ENCODE measurements at places on chromosomes 3 and 15.

GRCh38 chr3:174216946-174217718 lies 642.0 kb upstream of the NAALADL2 start:
- no peak for DNase-seq

DNA sequence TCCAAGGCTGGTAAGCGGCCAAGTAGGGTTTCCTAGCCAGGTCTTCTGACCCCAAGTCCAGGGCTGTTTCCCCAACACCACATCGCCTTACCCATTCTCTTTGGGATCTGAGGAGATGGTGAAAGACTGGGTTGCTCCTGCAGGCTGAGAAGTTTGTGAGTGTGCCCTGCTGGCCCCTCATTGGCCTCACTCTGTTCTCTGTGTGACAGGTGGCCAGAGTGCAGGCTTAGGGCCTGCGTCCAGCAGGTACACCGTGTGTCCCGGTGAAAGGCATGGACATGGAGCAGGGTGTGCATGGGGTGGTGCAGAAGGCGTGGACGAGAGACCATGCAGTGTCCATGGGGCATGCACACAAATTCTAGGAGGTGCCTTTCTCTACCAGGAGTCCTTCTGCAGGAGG lies 91.3 kb downstream of the DGKG start:
- no peak for DNase-seq

DNA sequence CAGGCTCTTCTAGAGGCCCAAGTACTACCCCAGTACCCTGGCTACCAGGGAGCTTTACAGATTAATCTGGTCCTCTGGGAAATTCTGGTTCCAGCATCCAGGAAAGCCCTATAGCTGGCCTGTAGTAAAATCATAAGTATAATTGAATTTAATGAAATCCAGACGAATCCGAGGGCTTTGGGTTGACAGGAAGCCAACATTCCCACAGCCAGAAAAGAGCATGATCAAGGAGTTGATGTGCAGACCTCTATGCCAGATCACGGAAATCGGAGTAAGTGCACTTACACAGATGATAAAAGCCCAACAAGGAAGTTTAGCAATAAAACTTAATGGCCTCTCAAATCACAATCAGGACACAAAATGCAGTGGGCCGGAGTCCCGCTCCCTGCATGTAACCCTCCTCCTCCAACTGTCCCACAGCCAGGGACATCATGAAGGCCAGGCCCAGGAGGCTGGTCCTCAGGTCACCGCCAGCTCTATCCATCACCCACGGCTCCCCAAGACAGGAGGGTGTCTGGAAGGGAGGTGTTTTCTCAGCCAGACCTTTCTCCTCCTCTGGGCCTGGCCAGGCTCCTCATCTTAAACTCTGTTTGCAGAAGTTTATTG lies 62.8 kb upstream of the SEC22A start:
- DNase-seq = no peak

DNA sequence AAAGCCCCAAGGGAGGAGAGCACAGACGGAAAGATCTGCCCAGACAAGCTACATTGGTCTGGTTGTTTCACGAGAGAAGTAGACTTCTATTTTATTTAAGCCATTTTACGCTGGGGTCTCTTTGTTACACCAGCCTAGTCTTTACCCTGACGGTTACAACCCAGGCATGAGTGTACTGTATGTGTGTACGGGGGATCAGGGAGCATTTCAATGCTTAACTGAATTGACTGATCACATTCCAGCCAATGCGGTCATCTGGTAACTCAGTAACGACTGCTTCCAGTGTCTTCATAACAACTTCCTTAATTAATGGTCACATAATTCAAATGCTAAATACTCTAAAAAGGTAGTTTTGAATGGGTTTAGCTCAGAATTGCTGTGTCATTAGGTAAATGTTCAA lies 288.6 kb downstream of the FOXP1 start:
- DNase-seq = no peak

- no peak for DNase-seq
These were observed 684.2 kb upstream of the CFAP20DC start for GRCh38 chr3:59734061-59734460.

- no peak for DNase-seq
These were observed 831 bp downstream of the IFT57 start for GRCh38 chr3:108221393-108221792.

- no peak for DNase-seq
These were observed 20.5 kb downstream of the SIDT1 start for GRCh38 chr3:113552851-113553250.

- DNase-seq = no peak
These were observed 22.9 kb upstream of the ZBED2 start for GRCh38 chr3:111617912-111618601.

DNA sequence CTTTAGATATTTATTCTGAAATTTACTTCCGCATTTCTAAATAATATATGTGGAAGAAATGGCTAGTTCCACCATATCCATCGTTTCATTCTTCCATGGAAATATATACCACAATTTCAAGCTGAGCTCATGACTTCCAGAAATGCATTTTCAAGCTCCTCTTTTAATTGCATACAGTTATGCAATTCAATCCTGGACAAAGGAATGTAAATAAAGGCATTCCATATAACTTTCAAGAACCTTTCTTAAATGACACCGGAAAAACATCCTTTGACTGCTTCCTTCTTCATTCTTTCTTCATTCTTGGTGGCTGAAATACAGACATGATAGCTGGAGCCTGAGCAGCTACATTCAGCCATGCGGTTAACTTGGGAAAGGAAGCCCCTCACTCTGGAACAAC lies 185.2 kb upstream of the GADL1 start:
- DNase-seq = no peak

DNA sequence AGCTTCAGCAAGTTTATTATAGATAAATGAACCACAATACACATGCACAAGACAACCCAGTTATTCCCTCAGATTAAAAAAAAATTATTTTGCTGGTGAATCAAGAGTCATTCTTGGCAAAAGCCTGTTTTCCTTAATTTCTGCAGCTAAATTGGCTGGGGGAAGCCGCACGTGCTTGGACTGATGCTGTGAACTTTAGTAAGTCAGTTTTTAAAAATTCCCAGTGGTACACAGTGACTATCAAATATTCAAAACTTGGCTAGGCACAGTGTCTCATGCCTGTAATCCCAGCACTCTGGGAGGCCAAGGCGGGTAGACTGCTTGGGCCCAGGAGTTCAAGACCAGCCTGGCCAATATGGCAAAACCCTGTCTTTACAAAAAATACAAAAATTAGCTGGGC lies 23.9 kb downstream of the EHD4 start:
- DNase-seq = no peak

DNA sequence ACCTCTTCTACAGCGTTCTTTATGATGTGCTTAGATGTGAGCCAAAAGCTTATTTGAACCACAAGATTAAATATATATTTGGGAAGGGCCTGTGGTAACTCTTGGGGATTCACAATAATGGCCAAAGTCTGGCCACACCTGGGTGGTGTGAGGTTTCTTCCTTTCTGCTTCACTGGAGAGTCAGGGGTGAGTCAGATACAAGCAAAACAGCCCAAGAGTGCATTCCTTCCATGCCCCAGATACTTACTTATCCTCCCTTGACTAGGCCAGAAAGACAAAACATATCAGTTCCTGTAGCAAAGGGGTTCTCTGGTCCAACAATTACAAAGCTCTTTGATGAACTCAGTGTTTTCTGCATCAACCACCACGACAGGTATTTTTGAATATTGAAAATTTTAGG lies 941 bp downstream of the ZBED2 start:
- DNase-seq = no peak

- no peak for DNase-seq
These were observed 4.0 kb upstream of the SPSB4 start for GRCh38 chr3:141047168-141047567.

GRCh38 chr15:67322481-67322880 lies 67.9 kb downstream of the IQCH start:
- DNase-seq = no peak

GRCh38 chr3:107242579-107242978 lies 134.7 kb upstream of the CCDC54 start:
- no peak for DNase-seq

- no peak for DNase-seq
These were observed 54.2 kb downstream of the ABHD2 start for GRCh38 chr15:89142423-89142822.

DNA sequence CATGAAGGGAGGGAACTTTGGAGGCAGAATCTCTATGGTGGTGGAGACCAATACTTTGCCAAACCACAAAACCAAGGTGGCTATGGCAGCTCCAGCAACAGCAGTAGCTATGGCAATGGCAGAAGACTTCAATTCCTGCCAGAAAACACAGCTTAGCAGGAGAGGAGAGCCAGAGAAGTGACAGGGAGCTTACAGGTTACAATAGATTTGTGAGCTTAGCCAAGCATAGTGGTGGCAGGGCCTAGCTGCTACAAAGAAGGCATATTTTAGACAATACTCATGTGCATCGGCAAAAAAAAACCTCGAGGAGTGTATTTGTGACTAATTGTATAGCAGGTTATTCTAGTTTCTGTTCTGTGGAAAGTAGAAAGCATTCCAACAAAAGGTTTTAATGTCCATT lies 6.4 kb upstream of the CSTA start:
- DNase-seq = no peak

- DNase-seq = no peak
These were observed 7.2 kb downstream of the EOMES start for GRCh38 chr3:27714692-27715453.

DNA sequence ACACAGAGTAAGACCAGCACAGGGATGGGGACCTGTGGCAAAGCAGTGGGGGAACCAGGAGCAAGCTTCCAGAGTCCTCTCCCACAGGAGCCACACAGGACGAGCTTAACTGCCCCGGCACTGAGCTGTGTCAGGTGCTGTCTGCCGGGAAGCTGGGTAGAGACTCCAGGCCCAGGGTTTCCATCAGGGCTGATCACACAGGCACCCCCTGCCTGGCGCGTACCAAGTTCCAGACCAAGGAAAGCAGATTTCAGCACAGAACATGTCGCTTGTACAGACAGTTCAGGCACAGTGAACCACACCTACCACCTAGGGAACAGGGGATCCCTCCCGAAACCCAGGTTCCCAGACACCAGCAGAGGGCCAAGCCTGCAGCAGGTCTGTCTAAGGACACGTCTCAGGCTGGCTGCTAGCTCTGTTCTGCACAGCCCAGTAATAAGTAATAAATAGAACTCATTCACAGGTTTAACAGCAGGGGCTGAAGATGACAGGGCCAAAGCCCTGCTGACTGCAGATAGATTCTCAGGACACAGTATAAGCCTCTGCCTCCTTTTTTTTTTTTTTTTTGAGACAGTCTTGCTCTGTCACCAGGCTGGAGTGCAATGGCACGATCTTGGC lies 30.2 kb upstream of the OCA2 start:
- no peak for DNase-seq

- no peak for DNase-seq
These were observed 8.0 kb downstream of the ESYT3 start for GRCh38 chr3:138442433-138442832.

DNA sequence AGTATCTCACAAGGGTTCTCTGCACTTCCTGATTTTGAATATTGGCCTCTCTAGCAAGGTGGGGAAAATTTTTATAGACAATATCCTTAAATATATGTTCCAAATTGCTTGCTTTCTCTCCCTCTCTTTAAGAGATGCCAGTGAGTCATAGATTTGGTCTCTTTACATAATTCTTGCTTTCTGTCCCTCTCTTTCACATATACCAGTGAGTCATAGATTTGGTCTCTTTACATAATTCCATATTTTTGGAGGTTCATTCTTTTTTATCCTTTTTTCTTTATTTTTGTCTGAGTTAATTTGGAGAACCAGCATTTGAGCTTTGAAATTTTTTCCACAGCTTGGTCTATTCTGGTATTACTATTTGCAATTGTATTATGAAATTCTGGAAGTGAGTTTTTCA lies 77.7 kb upstream of the NUDT16 start:
- no peak for DNase-seq

DNA sequence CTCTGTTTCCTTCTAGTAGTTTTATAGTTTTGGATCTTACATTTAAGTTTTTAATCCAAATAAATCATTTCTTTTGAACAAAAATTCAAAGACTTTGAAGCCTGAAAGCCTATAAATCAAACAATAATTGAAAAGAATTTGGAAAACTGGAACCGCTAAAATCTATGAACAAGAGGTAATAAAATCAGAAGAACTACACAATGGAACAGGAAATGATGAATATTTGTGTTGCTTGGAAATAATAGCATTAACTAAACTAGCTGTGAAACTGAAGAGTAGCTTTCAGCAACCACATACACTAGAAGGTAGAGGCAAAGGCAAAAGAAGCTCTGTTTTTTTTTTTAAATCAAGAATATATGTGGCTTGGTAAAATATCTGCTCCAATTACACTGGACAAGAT lies 147.9 kb upstream of the ABI3BP start:
- DNase-seq = no peak

DNA sequence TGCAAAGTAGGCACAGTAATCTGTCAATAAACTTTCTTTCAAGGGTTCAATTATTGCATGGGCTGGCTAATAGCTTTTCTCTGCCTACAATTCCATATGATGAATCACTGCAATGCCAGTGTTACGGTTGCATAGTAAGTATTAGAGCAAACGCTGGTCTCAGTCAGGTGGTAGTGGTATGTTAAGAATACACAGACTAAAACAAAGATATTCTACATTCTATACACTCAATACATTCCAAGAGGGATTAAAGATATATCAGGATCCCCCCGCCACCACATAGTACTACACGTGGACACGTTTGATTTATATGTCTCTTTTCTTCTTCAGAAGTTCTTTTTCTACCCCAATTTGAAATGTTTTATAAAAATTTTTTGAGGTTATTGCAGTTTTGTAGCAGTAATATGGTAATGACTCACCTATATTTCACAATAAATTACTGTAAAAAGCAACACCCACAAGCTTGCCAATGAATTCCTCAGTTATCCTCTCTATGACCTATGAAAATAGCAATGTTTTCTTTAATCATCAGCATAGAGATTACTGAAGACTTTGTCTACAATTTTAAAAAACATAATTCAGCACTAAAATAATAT lies 68.2 kb downstream of the CD200R1L start:
- no peak for DNase-seq

DNA sequence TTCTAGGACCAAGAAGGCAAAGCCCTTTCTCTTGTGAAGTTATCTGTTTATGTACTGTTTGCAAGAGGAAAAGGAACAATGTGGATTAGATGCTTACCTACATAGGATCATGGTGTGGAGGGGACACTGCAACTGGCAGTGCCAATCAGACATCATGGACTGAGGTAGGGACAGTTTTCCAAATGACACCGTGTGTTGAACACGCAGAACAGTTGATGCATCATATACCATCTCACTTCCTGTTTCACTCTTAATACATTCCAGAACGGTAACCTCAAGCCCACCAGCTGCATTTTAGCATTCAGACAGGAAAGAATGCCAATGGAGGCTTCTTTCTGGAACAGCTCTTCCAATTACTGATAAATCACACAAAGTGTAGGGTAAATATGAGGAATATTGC lies 397.7 kb upstream of the LMCD1 start:
- no peak for DNase-seq

- no peak for DNase-seq
These were observed 78.2 kb downstream of the NR2F2 start for GRCh38 chr15:96408591-96409183.

DNA sequence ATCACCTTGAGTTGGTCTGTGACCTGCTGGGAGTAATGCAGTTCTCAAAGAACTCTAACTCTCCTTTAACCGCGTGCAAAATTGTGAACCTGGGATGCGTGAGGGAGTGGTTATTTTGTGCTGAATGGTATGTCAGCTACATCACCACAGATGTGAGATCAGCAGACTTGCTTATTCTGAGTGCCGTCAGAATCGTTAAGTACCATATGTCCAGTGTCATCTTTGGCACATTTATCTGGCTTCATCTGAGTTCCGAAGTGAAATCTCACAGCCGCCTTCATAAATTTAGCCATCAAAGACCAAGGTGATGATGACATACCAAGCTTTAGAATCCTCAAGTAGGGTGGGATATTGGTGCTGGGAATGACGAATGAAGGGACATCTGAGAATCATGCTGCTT lies 347.2 kb upstream of the TPRG1 start:
- no peak for DNase-seq

GRCh38 chr3:123157598-123158287 lies 44.0 kb upstream of the SEC22A start:
- no peak for DNase-seq
